ENCODE measurements at places on chromosomes 3 and 15. TPM values are rescaled to one million over a fixed set of nuclear protein-coding genes. Genes with fewer than 3 reads are reported as not detected.
A peak's percentile ranks its signal among the peaks of the same experiment; 100 is the strongest.

- DNase-seq, result no peak
These were observed 37.5 kb downstream of the GAP43 start for GRCh38 chr3:115660646-115661337.

Gene UROC1
- total RNA-seq, result not detected

Gene BMF
- 1.0 TPM for total RNA-seq

- DNase-seq, result peak; percentile 65
These were observed 41.2 kb downstream of the CCDC12 start for GRCh38 chr3:46935168-46935858.

Gene SLC28A2
- not detected for total RNA-seq

DNA sequence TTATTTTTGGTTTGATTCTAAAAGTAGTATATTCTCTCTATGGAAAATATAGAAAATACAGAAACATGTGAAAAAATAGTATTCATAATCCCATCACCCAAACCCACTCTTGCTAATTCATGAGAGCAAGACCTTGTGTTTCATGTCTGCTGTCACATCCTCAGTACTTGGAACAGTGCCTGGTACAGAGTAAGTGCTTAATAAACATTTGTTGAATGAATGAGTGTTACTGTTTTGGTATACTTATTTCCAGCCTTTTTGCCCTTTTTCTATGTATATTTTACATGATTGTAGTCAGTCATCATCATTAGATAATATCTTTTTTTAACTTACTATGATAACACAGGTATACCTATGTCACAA, 59.3 kb downstream of the IL16 start:
- DNase-seq, result no peak

DNA sequence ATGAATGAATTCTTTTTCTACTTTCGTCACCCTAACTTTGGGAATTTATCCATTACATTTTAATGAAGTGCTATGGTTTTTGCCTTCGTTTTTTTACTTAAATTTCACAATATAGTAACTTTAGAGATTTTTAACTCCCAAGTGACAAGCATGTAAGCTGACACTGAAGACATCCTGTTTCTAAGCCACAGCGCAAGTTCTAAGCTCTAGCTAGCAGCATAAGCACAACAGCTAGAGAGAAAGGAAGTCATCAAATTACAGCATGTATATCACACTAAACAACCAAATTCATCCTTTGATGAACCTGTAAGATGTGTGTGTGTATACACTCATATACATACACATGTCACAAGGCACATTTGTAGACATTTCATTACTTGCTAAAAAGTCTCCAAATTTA, 119.3 kb downstream of the P3H2 start:
- DNase-seq, result no peak

Gene SCG5
- total RNA-seq, result 1.7 TPM

Gene CSPG5
- total RNA-seq, result 3.8 TPM
